ENCODE measurements at places on chromosomes 5 and 9.

DNA sequence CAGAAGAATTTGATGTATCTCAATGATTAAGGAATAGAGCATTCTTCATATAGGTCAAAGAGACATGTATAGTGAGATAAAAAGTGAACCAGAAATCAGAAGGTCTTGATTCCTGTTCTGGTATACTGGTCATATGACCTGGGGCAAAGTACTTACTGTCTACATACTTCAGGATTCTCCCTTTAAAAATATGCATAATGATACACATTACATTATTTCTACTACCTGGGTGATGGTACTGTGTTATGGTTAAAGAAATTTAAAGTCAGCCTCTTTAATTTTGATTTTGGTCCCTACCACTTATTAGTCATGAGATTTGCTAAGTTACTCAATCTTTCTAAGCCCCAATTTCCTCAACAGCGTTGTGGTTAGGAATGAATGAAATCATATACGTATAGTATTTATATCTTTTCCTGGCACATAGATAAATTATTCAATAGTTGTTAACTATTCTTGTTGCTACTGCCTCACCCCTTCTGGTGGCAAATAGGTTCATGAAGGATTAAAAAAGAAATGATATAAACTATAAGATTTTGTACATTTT, 984.1 kb downstream of the TLE4 start:
- H3K27ac ChIP-seq, result no peak overlapping the region
- H3K36me3 ChIP-seq, result no peaks in the 10 kb centered on the region
- no peak overlapping the region for H3K4me3 ChIP-seq
- no peak for DNase-seq
- no peaks in the 10 kb centered on the region for H3K27me3 ChIP-seq

DNA sequence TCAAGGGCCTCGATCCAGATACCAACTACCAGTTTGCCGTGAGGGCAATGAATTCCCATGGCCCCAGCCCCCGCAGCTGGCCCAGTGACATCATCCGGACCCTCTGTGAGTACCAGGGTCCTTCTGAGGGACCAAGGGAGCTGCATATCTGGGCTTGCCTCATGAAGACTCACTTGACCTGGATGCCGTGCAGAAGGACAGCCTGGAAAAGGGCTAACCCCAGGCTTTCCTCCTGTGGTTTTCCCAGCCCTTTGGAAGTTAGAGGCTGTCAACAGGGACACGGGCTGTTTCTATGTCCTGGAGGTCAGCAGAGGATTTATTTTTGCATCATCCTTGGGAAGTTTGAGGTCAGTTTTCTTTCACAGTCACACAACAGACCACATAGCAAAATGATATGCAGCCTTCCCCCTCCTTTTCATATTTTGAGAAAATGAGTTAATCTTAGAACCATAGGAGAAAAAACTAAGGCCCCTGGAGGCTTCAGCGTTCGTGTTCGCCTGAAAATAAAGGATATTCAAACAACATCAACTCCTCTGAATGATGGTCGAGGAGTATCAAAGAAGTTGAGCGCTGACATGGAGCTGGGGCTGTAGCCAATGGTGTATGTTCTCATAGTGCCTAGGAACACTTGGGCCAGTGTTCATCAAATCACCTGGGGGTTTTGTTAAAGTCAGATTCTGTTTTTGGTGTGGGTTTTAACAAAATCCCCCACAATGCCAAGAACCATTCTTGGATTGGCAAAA, 112.2 kb downstream of the EGFLAM start:
- H3K4me3 ChIP-seq, result no peak overlapping the region
- H3K27ac ChIP-seq, result peak overlapping the region; percentile 53
- no peaks in the 10 kb centered on the region for H3K36me3 ChIP-seq
- no peak for DNase-seq
- peaks cover 12% of the 10 kb centered on the region for H3K4me1 ChIP-seq

DNA sequence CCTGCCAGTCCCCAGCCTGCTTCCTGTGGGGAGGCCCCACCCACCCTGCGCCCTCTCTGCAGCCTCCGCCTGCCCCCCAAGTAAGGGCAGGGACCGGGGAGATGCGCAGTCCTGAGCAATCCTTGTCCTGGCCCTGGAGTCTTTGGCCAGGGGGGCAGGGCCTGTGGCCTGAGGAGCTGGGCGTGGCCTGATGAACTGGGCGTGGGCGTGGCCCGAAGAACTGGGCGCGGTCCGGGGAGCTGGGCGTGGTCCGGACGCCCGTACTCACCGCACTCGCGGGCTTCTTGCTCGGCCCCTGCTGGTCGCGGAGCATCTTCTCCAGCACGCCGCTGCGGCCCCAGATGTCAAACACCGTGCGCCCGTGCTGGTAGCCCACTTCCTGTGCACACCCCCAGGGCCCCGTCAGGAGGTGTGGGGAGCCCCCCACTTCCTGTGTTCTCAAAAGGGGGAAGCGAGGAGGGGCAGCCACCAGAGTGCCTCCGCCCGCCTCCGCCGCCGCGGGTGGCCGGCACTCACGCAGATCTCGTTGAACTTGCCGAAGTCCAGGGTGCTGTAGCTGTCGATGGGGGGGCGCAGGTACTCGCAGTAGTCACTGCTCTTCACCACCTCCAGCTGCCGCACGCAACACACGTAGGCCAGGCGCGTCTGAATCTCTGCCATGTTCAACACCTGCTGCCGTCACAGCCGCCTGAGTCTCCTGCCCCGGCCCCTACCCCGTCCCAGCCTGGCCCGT, 2.7 kb upstream of the NSMF start:
- H3K36me3 ChIP-seq, result no peaks in the 10 kb centered on the region
- H3K4me1 ChIP-seq, result peaks cover 24% of the 10 kb centered on the region
- no peak overlapping the region for H3K27ac ChIP-seq
- no peaks in the 10 kb centered on the region for H3K27me3 ChIP-seq
- H3K4me3 ChIP-seq, result no peak overlapping the region

DNA sequence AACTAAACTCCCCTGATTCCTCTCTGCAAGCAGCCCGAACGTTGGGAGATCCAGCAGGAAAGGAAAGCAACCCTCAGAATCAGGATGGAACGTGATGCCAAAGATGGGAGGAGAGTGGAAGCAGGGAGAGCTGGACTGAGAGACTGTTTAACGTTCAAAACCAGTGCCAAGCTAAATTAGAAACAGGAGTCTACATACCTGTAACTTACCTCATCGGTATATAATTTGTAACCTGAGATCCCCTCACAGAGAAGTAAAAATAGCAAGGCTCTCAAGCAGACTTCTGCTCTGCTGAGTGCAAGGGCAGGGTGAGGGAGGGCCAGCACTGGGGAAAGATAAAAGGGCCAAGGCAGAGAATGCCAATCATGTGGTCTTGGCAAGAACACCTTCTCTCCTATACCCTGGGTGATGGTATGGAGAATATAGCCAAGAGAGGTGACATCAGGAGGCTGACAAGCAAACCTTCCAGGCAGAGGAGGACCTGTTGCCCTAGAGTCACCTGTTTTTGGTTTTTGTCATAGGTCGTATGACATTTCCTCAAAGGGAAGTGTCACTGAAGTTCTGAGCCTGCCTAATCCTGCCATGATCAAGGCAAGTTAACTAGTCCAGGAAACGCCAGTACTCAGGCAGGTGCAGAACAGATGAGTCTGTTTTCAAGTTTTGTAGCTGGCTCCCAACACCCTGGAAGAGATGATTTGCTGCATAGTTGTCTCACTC, 472.0 kb downstream of the NFIB start:
- H3K36me3 ChIP-seq, result no peaks in the 10 kb centered on the region
- H3K4me3 ChIP-seq, result no peak overlapping the region
- DNase-seq, result no peak
- H3K27me3 ChIP-seq, result no peaks in the 10 kb centered on the region
- no peaks in the 10 kb centered on the region for H3K4me1 ChIP-seq

- no peak overlapping the region for H3K27ac ChIP-seq
- no peak for DNase-seq
- H3K36me3 ChIP-seq, result no peaks in the 10 kb centered on the region
- no peaks in the 10 kb centered on the region for H3K4me1 ChIP-seq
These were observed 149.6 kb downstream of the HTR1A start for GRCh38 chr5:63812693-63813092.

DNA sequence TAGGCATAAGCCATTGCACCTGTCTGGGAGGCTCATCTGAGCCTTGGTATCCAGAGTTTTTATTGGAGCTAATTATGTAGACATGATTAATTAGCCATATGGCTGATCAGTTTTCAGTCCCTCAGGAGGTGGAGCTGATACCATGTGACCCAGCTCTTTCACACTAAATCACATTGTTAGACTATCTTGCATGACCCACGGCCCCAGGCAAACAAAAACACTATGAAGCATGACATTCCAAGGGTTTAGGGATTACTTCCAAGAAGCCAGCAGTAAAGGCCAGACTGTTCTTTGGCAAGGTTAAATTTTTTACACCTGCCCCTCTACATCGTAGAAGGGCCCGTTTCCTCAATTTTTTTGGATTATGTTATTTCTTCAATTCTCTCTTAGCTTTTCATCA, 5.0 kb upstream of the C5orf24 start:
- no peak overlapping the region for H3K4me3 ChIP-seq
- H3K27me3 ChIP-seq, result no peaks in the 10 kb centered on the region
- H3K4me1 ChIP-seq, result peaks cover 9% of the 10 kb centered on the region
- H3K27ac ChIP-seq, result no peak overlapping the region
- no peak for DNase-seq

GRCh38 chr9:137305060-137305797, 3.2 kb upstream of the NRARP start:
- H3K27ac ChIP-seq, result peak overlapping the region; percentile 76
- H3K4me1 ChIP-seq, result peaks cover 66% of the 10 kb centered on the region
- DNase-seq, result no peak

DNA sequence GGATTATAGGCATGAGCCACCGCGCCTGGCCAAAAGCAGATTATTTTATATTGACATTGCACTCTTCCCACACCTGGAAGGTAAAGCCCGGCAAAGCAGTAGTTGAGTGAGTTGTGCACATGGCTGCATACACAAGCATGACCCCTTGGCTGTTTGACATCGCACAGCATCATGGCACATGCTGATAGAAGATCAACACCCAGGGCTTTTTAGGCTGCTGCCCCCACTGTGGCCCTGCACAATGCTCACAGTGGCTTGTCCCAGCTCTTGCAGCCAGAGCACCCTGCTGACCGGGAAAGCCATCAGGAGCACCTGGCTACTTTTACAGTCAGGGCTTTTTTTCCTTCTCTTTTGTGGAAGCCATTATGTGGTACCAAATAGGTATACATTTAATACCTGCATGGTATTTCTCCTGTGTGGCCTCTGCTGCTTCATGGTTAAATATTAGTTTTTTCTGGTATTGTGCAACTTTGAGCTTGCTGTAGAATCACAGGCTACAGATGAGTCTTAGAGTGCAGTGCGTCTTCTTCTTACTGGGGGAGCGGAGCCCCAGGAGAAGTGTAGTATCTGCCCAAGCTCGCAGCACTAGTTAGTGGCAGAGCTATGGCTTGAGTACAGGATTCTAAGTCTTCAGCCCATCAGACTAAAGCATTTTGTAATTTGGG, 264.5 kb downstream of the AOPEP start:
- no peak for DNase-seq
- H3K27ac ChIP-seq, result no peak overlapping the region
- no peaks in the 10 kb centered on the region for H3K36me3 ChIP-seq
- no peaks in the 10 kb centered on the region for H3K27me3 ChIP-seq

DNA sequence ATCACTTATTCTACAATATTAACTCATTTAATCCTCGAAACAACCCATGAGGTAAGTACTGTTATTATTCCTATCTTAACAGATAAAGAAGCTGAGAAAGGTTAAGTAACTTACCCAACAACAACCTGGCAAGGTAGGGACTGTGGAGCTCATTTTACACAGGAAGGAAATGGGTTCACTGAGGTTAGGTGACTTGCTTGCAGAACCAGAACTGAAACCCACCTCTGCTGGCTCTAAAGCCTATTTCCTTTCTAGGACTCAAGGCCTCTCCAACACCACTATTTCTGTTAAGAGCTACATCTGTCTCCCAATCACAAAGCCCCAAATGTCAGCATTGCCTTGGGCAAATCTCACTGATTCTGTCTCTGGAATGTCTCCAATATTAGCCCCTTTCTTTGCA, 38.9 kb upstream of the IFNK start:
- no peaks in the 10 kb centered on the region for H3K27me3 ChIP-seq
- H3K36me3 ChIP-seq, result no peaks in the 10 kb centered on the region
- no peak overlapping the region for H3K27ac ChIP-seq
- no peak overlapping the region for H3K4me3 ChIP-seq
- DNase-seq, result no peak

DNA sequence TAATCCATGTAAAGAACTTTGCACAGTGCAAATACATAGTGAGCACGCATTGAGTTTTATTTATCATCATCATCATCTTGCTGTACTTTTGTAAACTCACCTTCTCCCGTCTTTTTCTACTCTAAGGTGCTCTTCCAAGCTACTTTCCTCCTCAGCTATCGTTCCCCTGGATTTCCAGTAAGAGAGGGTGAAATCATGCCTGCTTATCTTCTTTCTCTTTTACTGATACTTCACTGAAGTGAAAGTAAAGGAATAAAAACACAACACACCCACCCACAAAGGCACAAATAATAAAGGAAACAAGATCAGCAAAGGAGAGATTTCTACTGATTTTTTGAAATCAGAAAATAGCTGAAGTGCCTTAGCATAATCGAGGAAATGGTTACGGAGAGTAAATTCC, 509.9 kb downstream of the RAB3C start:
- H3K4me3 ChIP-seq, result peak overlapping the region; percentile 29
- no peaks in the 10 kb centered on the region for H3K36me3 ChIP-seq
- peak overlapping the region; percentile 30 for H3K27ac ChIP-seq
- H3K4me1 ChIP-seq, result peaks cover 14% of the 10 kb centered on the region
- DNase-seq, result no peak

GRCh38 chr5:174698156-174698555, 26.2 kb upstream of the MSX2 start:
- H3K27me3 ChIP-seq, result no peaks in the 10 kb centered on the region
- DNase-seq, result no peak
- no peaks in the 10 kb centered on the region for H3K4me1 ChIP-seq
- no peak overlapping the region for H3K4me3 ChIP-seq
- H3K27ac ChIP-seq, result no peak overlapping the region
- no peaks in the 10 kb centered on the region for H3K36me3 ChIP-seq

DNA sequence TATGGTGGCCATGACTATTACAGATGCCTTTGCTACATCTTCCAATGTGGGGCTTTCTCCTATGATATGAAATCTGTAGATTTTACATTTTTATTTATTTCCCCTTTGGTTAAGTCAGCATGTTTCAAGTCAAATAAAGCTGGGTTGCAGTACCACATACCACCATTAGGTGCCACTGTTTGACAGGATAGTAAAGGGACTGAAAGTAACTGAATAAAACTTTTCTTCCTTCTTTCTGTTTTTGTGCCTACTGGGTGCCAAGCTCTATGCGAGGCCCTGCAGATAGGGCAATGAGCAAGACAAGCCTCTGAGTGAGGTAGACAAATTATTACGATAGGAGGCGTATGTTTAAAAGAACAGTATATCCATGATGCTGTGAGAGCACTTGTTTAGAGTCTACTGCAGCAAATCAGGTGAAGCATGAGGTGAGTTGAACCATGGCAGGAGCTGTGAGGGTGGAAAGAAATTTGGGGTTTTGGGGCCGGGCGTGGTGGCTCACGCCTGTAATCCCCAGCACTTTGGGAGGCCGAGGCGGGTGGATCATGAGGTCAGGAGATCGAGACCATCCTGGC, 64.8 kb downstream of the GDNF start:
- no peaks in the 10 kb centered on the region for H3K27me3 ChIP-seq
- no peak overlapping the region for H3K27ac ChIP-seq
- H3K36me3 ChIP-seq, result no peaks in the 10 kb centered on the region
- no peak overlapping the region for H3K4me3 ChIP-seq
- DNase-seq, result no peak
- H3K4me1 ChIP-seq, result no peaks in the 10 kb centered on the region

GRCh38 chr9:89314955-89315354, 3.3 kb upstream of the SECISBP2 start:
- no peaks in the 10 kb centered on the region for H3K27me3 ChIP-seq
- no peak for DNase-seq
- no peaks in the 10 kb centered on the region for H3K36me3 ChIP-seq
- no peak overlapping the region for H3K27ac ChIP-seq
- H3K4me3 ChIP-seq, result no peak overlapping the region
